ENCODE measurements at places on chromosomes 13 and 19. TPM values are rescaled to one million over a fixed set of nuclear protein-coding genes. Genes with fewer than 3 reads are reported as not detected.

C19orf73 gene
- total RNA-seq = not detected

DNA sequence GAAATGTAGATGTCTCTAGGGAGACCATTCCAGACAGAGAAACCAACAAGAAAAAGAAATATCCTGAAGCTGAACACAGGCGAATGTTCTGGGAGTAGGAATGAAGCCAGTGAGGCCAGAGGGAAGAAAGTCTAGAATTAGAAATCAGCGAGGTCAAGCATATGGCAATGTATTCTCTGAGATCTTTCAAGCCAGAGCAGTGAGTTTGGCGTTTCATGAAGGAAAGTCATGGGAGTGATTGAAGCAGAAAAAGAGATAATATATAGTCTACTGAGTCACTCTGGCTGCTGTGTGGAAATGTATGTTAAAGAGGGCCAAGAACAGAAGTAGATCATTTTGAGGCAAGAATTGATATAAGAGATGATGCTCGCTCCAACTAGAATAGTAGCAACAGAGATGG is 576.0 kb downstream of the PCDH17 start:
- no peak for DNase-seq

GRCh38 chr13:26503826-26504594 is 53.5 kb upstream of the WASF3 start:
- no peak for DNase-seq

ZNF540 gene
- 1.3 TPM for total RNA-seq

- DNase-seq = no peak
Measured at GRCh38 chr13:102260256-102260655, 141.6 kb downstream of the FGF14 start.

IRGC gene
- total RNA-seq = not detected

Measured in myocyte (in vitro differentiated cells).